SJCRH30 (cell line): ENCODE measurements at places on chromosomes 6 and 20.
A peak's percentile ranks its signal among the peaks of the same experiment; 100 is the strongest.

DNA sequence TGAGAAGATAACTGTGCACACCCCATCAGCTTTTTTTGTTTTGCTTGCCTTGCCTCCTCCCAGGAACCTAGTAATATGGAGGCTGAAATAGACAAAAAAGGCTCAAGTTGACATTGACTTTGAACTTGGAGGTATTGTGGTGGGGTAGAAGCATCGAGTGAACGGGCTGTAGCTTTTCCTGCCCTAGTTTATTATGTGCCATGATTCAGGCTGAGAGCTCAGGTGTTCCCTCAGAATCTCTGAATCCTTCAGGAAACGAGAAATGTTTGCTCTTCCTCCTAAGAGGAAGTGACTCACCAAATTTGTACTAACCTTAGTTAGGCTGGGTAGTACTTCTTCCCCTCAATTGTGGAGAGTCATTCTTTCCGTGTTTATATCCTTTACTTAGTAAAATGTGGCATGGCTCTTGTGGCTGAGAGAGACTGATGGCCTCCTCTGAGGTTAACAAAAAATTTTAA is 98.8 kb downstream of the SASH1 start:
- DNase-seq: no peak

GRCh38 chr6:4687989-4688947 is 87.9 kb upstream of the CDYL start:
- no peak for DNase-seq

- DNase-seq: no peak
These were observed 23.3 kb downstream of the MYCT1 start for GRCh38 chr6:152720974-152721373.

DNA sequence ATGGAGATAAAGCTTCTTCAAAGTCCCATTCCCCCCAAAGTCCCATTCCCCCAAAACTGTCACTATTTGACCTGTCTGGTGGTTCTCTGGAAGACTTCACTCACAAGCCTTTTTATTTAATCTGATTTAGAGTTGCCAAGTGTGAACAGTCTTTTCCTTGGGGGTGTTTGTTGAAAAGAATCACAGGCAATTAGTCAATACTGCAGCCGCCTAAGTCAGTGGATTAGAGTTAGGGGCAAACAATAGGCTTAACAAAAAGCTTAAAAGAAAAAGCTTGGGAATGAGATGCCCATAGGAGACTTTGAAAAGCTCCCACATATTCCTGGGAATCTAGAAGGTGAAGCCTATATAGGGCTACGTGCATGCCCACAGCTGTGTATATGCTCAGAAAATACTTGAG is 8.0 kb upstream of the RIPOR2 start:
- DNase-seq: no peak

GRCh38 chr20:5127204-5127858 is 523 bp downstream of the CDS2 start:
- peak; percentile 76 for DNase-seq

GRCh38 chr6:140623498-140623897 is 1249.0 kb upstream of the CITED2 start:
- peak; percentile 23 for DNase-seq

GRCh38 chr20:32737371-32738223 is 5.7 kb downstream of the COMMD7 start:
- no peak for DNase-seq

- DNase-seq: no peak
These were observed 69.3 kb downstream of the ALDH5A1 start for GRCh38 chr6:24564081-24564480.

GRCh38 chr6:33925936-33926335 is 122.1 kb upstream of the MLN start:
- DNase-seq: no peak

DNA sequence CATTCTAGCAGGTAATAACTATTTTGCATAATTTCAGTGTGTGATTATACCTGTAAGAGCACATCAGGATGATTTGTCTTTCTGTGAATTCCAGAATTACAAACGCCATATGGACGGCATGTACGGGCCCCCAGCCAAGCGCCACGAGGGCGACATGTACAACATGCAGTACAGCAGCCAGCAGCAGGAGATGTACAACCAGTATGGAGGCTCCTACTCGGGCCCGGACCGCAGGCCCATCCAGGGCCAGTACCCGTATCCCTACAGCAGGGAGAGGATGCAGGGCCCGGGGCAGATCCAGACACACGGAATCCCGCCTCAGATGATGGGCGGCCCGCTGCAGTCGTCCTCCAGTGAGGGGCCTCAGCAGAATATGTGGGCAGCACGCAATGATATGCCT is 122.7 kb downstream of the TMEM242 start:
- DNase-seq: no peak

GRCh38 chr20:1735417-1736089 is 78.0 kb upstream of the SIRPG start:
- no peak for DNase-seq

DNA sequence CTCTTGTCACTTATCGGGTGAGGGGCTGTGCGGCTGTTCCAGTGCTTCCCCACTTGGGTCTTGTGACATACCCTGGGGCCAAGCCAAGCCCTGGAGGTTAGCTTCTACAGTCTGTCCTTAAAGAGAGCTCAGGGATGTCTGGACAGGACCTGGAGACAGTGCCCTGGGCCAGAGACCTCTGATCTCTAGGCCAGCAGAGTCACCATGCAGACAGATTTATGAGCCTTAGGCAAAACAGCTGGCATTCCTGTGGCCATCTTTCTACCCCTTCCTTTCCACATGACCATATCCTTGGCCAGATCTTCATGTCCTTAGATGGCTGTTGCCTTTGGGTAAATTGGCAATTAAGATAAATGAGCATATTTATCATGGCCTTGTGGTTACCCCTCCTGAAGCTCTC is 678.6 kb downstream of the MAFB start:
- peak; percentile 63 for DNase-seq

- no peak for DNase-seq
These were observed 249.5 kb downstream of the SOX4 start for GRCh38 chr6:21842875-21843645.

- DNase-seq: peak; percentile 86
These were observed 12.8 kb downstream of the NFATC2 start for GRCh38 chr20:51529758-51530157.

GRCh38 chr6:44960898-44961297 is 367.2 kb upstream of the RUNX2 start:
- no peak for DNase-seq

GRCh38 chr20:24060851-24061590 is 72.4 kb upstream of the GGTLC1 start:
- DNase-seq: no peak

GRCh38 chr6:26092443-26092842 is 5.2 kb downstream of the HFE start:
- no peak for DNase-seq

DNA sequence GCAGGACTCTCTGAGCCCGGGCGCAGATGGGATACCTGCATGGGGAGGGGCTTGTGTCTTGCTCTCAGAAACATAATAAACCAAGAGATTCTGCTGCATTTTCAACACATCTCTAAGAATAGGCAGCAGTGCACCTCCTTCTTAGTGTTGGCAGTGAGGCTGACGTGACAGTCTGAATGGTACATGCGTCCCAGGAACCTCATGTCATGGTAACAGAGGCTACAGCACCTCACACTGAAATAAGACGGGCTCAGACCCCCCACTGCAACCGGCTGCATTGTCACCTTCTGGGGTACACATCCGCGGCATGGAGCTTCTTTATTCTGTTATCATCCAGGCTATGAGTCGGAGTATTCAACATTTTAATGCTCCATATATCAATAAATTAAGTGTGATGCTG is 397.3 kb upstream of the AGPAT4 start:
- DNase-seq: no peak

- peak; percentile 51 for DNase-seq
These were observed 2.3 kb downstream of the RBM38 start for GRCh38 chr20:57393321-57394120.

GRCh38 chr6:26260110-26260637 is 104.8 kb upstream of the BTN3A2 start:
- DNase-seq: no peak

DNA sequence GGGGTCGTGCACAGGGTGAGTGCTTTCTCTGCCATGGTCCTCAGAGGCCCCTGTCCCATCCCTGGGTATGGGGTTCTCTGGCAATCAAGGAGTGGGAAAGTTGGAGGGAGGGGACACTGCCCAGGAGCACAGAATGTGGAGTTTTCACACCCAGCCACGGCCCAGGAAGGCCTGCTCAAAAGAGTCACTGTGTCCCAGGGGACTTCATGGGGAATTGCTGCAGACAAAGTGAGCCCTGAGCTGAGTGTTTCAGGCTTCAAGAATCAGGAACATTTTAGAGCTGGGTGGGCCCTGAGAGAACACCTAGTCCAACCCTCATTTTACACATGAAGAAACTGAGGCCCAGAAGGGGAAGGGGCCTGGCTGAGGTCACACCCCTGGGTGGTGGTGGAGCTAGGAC is 5.7 kb downstream of the MAPK13 start:
- no peak for DNase-seq

DNA sequence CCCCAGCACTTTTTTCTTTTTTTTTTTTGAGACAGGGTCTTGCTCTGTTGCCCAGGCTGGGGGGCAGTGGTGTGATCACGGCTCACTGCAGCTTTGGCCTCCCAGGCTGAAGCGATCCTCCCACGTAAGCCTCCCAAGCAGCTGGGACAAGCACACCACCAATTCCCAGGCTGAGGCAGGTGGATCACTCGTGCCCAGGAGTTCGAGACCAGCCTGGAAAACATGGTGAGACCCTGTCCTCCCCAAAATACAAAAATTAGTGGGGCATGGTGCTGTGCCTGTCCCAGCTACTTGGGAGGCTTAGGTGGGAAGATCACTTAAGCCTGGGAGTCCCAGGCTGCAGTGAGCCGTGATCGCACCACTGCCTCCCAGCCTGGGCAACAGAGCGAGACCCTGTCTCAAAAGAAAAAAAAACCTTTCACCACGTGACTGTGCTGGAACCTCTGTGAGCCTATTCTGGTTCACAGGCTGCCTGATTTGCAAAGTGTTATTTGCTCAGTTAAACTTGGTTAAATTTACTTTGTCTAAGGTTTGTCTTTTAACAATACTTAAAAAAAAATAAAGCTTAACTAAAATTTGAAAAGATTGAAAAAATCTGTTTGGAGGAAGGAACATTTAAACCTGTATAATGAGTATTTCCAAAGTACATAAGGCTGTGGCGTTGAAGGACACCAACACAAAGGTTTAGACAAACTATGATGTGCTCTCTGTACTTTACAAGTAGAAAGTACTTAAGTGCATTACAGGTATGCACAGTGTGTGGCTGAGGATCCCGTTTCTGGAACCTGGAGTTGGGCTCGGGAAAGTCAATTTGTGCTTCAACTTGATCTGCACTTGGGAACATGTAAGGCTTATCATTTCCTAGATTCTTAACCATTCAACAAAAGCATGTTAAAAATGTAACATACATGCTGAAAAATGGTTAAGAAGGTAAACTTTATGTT is 55.0 kb downstream of the PPP1R3G start:
- no peak for DNase-seq

- DNase-seq: no peak
These were observed 1.4 kb upstream of the FOXS1 start for GRCh38 chr20:31846793-31847138.

GRCh38 chr6:136676075-136676474 is 116.2 kb downstream of the MAP3K5 start:
- no peak for DNase-seq

GRCh38 chr6:138008791-138009190 is 98.4 kb downstream of the PERP start:
- no peak for DNase-seq

- DNase-seq: no peak
These were observed 94.5 kb upstream of the BTN3A2 start for GRCh38 chr6:26270486-26270861.

DNA sequence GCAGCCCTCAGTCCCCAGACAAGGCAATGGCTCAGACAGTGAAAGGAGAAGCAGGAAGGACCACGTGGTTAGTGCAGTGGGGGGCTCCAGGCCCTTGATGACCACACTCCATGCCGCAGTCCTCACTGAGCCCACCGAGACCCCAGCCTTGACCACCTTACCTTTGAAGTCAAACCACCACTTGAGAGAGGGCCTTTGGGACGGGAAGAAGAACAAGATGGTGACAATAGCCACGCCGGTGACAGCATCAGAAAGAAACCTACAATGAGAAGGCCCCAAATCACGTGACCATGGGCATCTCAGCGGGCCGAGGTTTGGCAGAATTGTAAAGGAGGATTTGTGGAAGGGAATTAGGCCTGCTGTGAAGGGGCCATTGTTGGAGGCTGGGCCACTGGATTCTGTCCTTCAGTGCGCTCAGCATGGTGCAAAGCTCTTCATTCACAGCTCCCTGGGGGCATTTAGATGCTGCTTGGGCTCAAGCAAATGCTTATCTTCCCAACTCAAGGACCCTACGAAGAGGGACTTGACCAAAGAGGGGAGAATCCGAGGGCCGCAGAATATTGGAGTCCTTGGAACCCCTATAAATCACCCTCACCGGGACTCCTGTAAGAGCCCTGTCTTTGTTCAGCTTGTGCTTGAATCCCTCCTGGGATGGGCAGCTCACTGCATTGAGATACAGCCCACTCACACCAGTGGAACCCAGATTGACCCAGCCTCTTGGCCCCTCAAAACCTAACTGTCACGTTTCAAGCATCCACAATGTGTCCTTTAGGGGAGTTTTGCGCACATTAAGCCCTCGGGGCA is 33.2 kb upstream of the OCSTAMP start:
- DNase-seq: no peak

GRCh38 chr20:15204234-15204633 is 866.8 kb upstream of the FLRT3 start:
- no peak for DNase-seq

DNA sequence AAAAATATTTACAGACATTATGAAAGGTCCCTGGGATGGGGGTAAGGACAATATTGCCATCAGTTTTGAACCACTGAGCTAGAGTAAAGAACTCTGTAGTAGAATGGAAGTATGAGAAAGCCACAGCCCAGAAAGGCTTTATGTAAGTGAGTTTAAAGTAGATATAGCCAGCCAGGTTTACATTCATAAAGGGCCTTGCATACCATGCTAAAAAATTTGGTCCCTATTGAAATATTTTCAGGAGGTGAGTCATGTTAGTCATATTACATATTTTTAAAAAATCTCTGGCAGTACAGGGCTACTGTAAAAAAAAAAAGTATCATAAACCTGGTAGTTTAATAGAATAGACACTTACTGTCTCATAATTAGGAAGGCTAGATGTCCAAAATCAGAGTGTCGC is 3.5 kb downstream of the ZKSCAN8 start:
- no peak for DNase-seq

GRCh38 chr20:8156235-8157079 is 24.4 kb downstream of the PLCB1 start:
- peak; percentile 15 for DNase-seq

GRCh38 chr20:24768201-24768636 is 180.8 kb upstream of the CST7 start:
- peak; percentile 8 for DNase-seq

DNA sequence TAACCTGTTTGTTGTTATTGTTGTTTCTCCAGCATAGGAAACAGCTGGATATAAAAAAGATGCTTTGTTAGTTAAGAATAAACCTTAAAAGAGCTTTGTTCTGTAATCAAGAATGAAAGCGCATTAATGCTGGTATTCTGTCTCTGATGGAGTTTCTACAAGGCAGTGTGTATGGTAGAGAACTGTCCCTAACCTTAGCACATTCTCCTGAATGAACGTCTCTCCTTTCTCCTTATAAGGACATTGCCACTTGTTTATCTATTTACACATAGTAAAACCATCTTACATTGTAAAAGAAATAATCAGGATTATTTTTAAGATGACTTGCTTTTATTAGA is 33.8 kb upstream of the LCA5 start:
- no peak for DNase-seq
